Fibroblast of lung (primary cell): ENCODE measurements at places on chromosomes 5 and 9. TPM values are rescaled to one million over a fixed set of nuclear protein-coding genes. Genes with fewer than 3 reads are reported as not detected.

CMYA5 gene
- polyA plus RNA-seq: 1.9 and 2.0 TPM in 2 replicates

GPR151 gene
- not detected in 2 replicates for polyA plus RNA-seq

GCNT4 gene
- polyA plus RNA-seq: 2.2 and 14.6 TPM in 2 replicates

MUSK gene
- 0.31 and 1.3 TPM in 2 replicates for polyA plus RNA-seq

C5orf58 gene
- not detected in 2 replicates for polyA plus RNA-seq

WNT8A gene
- polyA plus RNA-seq: not detected in 2 replicates

PCDHA6 gene
- 0.11 and 2.8 TPM in 2 replicates for polyA plus RNA-seq

TAF1L gene
- not detected in 2 replicates for polyA plus RNA-seq

JAKMIP2 gene
- polyA plus RNA-seq: 0.51 and 6.5 TPM in 2 replicates

TMEFF1 gene
- 0.55 and 1.1 TPM in 2 replicates for polyA plus RNA-seq

ACOT12 gene
- 1.1 and 4.3 TPM in 2 replicates for polyA plus RNA-seq

LCN2 gene
- not detected in 2 replicates for polyA plus RNA-seq

PRR16 gene
- polyA plus RNA-seq: 41.8 and 44.6 TPM in 2 replicates

HRCT1 gene
- polyA plus RNA-seq: 3.1 and 3.3 TPM in 2 replicates

SLC36A3 gene
- polyA plus RNA-seq: not detected in 2 replicates

SPAAR gene
- 0.34 and 0.41 TPM in 2 replicates for polyA plus RNA-seq

SUSD3 gene
- polyA plus RNA-seq: 0.17 and 1.4 TPM in 2 replicates

IL33 gene
- 2.0 and 6.5 TPM in 2 replicates for polyA plus RNA-seq

MEGF10 gene
- polyA plus RNA-seq: 0.02 and 0.09 TPM in 2 replicates
